ENCODE measurements at places on chromosomes 6 and 20.

DNA sequence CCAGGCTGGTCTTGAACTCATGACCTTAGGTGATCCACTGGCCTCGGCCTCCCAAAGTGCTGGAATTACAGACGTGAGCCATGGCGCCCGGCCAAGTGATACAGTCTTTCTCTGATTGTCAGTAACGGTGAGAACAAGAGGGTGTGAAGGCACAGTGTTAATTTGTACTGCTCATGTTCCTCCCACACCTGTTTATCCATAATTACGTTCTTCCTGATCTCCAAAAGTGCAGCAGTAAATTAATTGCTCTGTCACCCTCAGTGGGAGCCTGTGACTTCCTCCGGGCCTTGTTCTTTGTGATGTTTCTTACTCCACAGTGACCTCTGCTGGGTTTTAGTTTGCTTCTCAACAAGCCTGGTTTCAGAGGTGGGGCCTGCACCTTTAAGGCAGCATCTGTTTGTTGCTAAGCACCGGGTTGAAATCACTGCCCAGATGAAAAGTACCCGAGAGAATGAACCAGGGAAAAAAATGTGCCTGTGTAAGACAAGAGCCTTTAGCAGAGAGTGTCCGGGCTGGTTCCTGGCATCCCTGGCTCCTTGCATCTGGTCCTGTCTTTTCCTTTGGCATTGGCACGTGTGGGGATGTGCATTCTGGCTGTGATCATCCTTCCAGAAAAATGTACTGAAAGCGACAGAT, 89.1 kb upstream of the CLDN20 start:
- peaks cover 14% of the 10 kb centered on the region for H3K36me3 ChIP-seq
- H3K27ac ChIP-seq: peak overlapping the region; percentile 94
- peak; percentile 74 for DNase-seq
- H3K4me3 ChIP-seq: peak overlapping the region; percentile 74
- H3K4me1 ChIP-seq: peaks cover 23% of the 10 kb centered on the region
- no peaks in the 10 kb centered on the region for H3K27me3 ChIP-seq

DNA sequence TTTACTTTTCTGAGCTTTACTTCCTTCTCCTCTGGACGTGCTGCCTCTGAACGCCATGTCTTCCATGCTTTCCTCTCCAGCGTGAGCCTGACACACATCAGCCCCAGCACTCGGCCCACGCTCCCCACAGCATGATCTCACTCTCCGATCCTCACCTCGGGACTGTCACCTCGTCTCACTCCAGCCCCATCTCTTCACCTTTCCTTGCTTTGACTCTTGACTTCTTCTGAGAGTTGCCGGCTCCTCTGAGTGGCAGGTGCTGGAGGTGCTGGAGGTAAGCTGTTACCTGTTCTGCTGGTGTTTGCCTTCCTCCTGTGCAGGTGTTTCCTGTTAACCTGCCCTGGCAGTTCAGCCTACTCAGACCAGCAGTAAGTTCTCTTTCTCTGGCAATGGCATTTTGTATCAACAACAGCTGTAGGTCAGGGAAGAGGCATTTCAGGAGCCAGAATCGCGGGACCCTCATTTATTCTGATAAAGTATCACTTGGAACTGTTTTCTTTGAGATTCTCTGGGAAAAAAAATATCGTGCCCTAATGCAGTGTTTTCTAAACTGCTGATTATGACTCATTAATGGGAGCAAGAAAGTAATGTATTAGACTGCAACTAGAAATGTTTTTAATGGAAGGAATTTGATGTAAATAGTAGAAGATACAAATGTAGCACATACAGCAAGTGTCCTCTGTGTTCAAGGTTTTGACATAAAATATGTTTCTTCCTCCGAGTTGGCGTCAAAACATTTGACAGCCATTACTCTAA, 106.5 kb downstream of the ARID1B start:
- no peaks in the 10 kb centered on the region for H3K27me3 ChIP-seq
- DNase-seq: no peak
- H3K4me3 ChIP-seq: no peak overlapping the region
- H3K4me1 ChIP-seq: peaks cover 70% of the 10 kb centered on the region

GRCh38 chr6:36376183-36376582, 11.3 kb downstream of the ETV7 start:
- H3K4me3 ChIP-seq: no peak overlapping the region
- no peak for DNase-seq
- H3K27me3 ChIP-seq: no peaks in the 10 kb centered on the region

DNA sequence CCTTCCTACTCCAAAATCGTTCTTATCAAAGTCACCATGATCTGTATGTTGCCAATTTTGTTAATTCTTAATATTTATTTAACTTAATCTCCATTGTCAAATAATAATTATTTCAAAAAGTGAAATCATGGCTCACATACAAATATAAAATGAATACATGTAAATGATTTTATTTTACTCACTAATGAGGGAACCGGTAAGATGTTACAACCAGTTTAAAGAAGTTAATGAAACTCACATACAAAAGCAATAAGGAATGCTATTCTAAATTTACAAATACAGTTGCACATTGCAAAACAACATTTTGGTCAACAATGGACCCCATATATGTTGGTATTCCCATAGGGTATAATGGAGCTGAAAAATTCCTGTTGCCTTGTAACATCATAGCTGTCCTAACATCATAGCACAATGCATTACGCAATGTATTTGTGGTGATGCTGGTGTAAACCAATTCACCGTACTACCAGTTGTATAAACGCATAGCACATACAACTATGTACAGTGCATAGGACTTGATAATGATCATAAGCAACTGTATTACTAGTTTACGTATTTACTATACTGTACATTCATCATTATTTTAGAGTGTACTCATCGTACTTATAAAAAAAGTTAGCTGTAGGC, 6.5 kb upstream of the SLC22A16 start:
- no peak overlapping the region for H3K4me3 ChIP-seq
- no peaks in the 10 kb centered on the region for H3K36me3 ChIP-seq
- peaks cover 30% of the 10 kb centered on the region for H3K27me3 ChIP-seq
- no peak overlapping the region for H3K27ac ChIP-seq
- no peak for DNase-seq

DNA sequence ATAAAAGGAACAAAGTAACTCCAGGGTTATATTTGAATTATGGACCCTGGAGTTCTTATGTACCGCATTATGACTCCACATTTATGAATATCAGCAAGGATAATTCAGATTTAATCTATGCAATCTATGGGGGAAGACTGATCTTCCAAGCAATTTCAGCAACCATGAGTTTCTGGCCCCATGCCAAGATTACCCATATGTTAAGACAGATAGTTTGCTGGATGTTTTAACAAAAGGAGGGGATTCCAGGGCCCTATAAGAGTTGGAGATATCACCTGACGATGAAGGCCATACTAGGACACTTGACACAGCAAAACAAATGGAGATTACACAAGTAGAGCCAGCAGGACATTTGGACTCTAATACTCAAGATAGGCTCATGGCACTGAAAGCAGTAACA, 45.9 kb upstream of the PLN start:
- H3K4me3 ChIP-seq: no peak overlapping the region
- no peaks in the 10 kb centered on the region for H3K27me3 ChIP-seq
- DNase-seq: no peak
- H3K27ac ChIP-seq: no peak overlapping the region
- H3K36me3 ChIP-seq: peaks cover 12% of the 10 kb centered on the region

DNA sequence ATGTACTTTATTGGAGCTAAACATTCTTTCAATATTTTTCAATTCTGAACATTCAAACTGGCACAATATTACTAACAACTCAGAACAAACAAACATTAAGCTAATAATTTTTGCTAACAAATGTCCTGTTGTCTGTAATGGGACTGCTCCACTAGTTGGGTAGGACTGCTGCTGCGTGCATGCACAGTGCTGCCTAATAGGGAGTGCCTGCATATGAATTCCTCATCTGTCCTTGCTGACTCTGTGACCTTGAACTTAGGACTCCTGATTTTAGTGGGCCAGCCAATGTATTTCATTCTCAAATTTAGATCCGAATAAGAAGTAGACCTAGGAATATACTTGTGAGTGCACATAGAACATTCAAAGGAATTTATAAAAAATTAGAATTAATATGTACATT, 196.5 kb upstream of the RAB32 start:
- no peak overlapping the region for H3K27ac ChIP-seq
- H3K4me1 ChIP-seq: no peaks in the 10 kb centered on the region
- no peak for DNase-seq
- no peaks in the 10 kb centered on the region for H3K27me3 ChIP-seq

DNA sequence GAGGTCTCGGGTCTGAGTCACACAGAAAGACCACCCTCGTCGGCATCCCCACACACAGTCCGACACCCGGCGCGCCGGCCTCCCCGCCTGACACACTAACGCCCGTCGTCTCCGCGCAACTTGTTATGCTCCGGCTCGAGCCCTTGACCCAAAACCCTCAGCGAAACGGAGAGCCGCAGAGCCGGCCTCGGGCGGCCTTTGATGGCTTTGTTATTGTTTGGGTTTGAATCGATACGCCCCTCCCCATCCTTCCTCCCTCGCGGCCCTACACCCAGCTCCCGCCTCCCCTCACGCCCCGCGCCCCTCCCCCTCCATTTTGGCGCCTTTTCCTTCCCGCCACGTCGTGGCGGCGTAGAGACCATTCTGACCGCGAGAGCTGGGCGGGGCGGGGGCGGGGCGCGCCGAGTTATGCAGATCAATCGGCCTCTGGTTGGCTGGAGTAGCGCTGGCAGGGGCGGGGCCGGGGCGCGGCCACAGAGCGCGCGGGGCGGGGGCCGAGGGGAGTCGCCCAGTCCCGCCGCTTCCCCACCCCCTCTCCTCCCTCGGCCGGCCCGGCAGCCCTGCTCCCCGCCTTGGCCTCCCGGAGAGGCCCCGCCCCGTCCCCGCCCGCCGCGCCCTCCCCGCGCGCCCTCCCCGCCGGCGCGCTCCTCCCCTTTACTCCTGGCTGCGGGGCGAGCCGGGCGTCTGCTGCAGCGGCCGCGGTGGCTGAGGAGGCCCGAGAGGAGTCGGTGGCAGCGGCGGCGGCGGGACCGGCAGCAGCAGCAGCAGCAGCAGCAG, at the start of gene PIM1:
Gene PIM1, plus strand, starts transcription at position 657 of the 777 bp plus-strand sequence. CDS start 424 bp downstream, outside the sequence.
- peak within 1 kb of the TSS; percentile 98 for H3K4me3 ChIP-seq
- H3K4me1 ChIP-seq: peaks cover 45% of the 10 kb centered on the region
- DNase-seq: peak; percentile 96
- H3K27me3 ChIP-seq: no peaks in the 10 kb centered on the region
- H3K36me3 ChIP-seq: peaks cover 33% of the 10 kb centered on the region
- H3K27ac ChIP-seq: peak within 1 kb of the TSS; percentile 99

DNA sequence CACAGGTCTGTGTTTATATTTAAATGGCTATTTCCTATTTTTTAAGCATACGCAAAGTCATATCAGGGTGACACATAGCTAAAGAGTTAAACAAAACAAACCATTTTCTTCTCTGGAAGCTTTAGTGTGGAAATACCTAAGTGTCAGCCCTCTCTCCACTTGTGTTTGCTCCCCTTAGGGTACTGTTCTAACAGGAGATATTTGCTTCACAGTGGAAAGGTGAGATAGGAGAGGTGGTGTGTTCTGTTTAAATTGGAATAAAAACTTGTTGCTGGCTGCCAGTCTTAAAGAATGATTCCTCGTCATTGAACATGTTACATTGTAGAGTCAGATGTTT, 18.9 kb downstream of the PHACTR2 start:
- no peaks in the 10 kb centered on the region for H3K27me3 ChIP-seq
- DNase-seq: no peak
- H3K36me3 ChIP-seq: no peaks in the 10 kb centered on the region
- H3K4me1 ChIP-seq: peaks cover 17% of the 10 kb centered on the region

- no peak overlapping the region for H3K27ac ChIP-seq
- no peak for DNase-seq
- no peaks in the 10 kb centered on the region for H3K4me1 ChIP-seq
Measured at GRCh38 chr6:10460096-10460495, 45.2 kb upstream of the TFAP2A start.

DNA sequence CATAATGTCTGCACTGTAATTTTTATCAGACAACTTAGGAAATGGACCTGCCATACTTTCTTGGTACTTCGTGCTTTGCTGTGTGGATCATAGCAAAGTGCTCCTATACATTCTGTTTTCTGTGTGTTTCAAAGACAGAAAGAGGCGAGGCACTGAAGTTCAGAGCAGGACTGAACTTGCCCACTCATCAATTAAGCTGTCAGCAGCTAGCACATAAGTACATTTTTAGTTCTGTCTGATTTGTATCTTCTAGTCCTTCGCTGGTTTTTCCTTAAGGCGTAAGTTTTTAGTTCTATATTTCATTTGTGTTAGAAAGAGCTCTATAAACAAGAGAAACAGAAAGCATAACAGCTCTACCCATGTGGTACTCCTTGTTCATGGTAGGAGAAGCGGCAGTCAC, 42.1 kb downstream of the MAP3K4 start:
- peaks cover 27% of the 10 kb centered on the region for H3K4me1 ChIP-seq
- no peaks in the 10 kb centered on the region for H3K27me3 ChIP-seq
- DNase-seq: no peak

- no peak for DNase-seq
- H3K4me1 ChIP-seq: peaks cover 33% of the 10 kb centered on the region
- no peaks in the 10 kb centered on the region for H3K27me3 ChIP-seq
- H3K27ac ChIP-seq: no peak overlapping the region
Measured at GRCh38 chr6:148851683-148852556, 105.1 kb downstream of the UST start.

DNA sequence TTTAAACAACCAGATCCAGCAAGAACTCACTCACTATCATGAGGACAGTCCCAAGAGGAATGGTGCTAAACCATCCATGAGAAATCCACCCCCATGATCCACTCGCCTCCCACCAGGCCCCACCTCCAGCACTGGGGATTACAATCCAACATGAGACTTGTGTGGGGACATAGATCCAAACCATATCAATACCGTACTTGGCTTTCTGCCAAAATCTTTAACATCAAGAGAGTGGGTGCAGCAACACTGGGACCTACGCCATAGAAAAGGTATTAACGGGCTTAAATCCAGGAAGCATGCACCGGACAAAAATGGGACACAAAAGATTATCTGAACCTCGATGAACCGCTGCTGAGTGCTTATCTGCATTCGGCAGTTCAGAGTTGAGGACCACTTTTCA, 322.3 kb upstream of the ARID1B start:
- H3K36me3 ChIP-seq: no peaks in the 10 kb centered on the region
- H3K27me3 ChIP-seq: peaks cover 25% of the 10 kb centered on the region
- no peak for DNase-seq
- no peaks in the 10 kb centered on the region for H3K4me1 ChIP-seq
- H3K4me3 ChIP-seq: no peak overlapping the region
